ENCODE measurements at places on chromosomes 2 and 18.

DNA sequence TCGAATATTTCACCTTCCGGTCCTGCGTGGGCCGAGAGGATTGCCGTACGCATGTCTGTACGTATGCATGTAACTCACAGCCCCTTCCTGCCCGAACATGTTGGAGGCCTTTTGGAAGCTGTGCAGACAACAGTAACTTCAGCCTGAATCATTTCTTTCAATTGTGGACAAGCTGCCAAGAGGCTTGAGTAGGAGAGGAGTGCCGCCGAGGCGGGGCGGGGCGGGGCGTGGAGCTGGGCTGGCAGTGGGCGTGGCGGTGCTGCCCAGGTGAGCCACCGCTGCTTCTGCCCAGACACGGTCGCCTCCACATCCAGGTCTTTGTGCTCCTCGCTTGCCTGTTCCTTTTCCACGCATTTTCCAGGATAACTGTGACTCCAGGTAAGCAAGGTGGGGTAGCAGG lies at the start of gene SERPINB5:
TSS of gene SERPINB5 (plus strand) at position 291 of the 400 bp plus-strand sequence. CDS start 7,471 bp downstream, outside the sequence.
- peak; percentile 70 for DNase-seq

- no peak for DNase-seq
Measured at GRCh38 chr2:221518201-221518934, 53.7 kb downstream of the EPHA4 start.

GRCh38 chr2:86790134-86790675 lies 508 bp downstream of the CD8A start:
- DNase-seq = no peak

DNA sequence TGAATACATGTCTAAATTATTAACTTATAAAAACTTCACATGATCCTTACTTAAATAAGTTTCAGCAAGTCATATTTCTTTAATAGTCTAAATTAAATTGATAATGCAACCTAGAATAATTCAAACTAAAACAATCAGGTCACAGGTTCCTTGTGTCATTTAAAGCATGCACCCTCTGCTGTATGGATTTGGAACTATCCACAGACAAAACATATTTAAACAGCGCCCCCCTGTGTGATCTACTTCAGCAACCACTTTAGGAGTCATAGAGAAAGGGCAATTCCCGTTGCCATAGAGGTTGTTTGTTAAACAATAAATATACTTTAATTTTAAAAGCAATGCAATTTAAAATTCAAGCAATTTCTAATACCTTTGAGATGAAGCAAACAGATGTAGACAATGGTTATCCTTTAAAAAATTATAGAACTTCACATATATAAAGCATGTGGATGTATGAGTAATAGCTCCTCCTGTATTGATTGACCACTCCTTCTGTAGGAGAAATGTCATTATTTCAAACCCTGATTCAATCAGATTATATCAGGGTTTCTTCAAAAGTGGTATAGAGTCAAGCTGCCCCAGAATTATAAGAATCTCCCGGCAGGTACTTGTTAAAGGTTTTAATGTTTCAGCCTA lies 21.2 kb downstream of the GRB14 start:
- no peak for DNase-seq

- no peak for DNase-seq
Measured at GRCh38 chr2:238698451-238699306, 149.2 kb upstream of the TWIST2 start.

All from NCI-H1417 treated with DMSO at 0.1 percent for 48 hours (cell line).